ENCODE measurements at places on chromosomes 12 and 14.

DNA sequence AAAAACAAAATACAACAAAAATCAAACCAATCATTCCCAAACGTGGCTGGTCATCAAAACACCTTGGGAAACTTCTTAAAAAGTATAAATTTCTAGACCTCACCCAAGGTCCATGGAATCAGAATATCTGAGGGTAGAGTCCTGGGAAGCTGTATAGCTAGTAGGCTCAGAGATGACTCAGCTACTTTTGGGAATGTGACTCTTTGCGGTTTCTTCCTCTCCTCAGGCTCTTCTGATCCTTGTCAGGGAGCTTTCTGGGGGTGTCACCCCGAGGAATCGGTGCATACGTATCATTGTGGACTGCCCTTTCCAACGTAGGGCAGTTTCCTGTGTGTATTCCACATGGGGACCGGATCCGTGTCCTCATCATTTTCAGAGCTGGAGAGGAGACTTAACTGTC lies 14.8 kb downstream of the JDP2 start:
- no peak for DNase-seq

DNA sequence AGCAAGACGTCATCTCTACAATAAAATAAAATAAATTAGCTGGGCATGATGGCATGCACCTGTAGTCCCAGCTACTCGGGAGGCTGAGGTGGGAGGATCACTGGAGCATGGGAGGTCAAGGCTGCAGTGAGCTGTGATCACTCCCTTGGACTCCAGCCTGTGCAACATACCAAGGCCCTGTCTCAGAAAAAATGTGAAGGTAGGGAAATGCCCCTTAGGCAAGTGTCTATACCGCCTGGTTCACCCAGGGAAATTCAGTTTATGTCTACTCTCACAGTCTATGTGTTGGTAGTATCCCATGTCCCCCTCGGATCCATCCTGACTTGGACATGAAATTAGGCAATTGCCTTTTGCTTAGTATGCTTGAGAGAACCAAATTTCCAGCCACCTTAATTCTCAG lies 88.4 kb upstream of the TMEM132C start:
- DNase-seq = no peak

GRCh38 chr12:5905757-5906156 lies 39.3 kb downstream of the ANO2 start:
- no peak for DNase-seq

DNA sequence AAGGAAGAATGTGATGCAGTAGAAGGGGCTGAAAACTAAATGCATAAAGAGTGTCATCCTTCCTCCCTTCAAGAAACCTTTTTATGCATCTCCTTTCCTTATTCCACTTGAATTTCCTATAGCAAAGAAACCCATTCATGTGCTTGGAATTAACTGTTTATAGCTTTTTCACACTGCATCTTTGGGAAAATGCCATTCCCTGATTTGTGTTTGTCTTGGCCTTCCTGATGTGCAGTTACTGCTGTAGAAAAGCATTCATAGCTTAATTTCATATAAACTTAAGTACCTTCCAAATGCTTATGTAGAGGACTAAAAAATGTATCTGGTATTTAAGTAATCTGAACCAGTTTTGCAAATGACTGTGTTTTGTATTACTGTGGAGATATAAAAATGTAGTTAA lies 61.8 kb downstream of the SDR9C7 start:
- no peak for DNase-seq

GRCh38 chr14:64209444-64210131 lies 84.6 kb downstream of the ESR2 start:
- DNase-seq = peak; percentile 54

DNA sequence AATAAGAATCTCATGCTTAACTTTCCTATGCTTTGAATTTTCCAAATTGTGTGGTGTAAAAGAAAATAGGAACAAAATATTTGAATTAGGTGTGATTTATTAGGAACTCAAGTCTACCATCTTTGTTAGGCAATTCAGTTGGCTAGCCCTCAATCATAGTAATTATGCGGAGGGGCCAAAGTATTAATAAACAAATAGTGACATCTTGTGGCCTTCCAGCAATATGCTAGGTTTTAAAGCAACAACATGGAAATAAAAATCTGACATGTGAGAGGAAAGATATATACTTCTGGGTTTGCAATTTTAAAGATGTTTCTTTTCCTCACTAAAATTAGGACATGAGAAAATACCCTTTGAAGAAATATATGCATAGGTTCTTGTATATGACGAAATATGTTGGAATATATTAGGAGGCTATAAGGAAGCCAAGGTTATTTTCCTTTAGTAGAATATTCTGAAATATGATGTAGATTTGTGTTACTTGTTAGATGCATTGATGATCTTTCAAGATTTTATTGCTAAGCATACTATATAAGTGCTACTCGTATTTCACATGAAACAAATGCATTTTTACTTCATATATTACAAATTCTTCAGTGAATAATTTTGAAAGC lies 200.4 kb downstream of the PTPRO start:
- no peak for DNase-seq

DNA sequence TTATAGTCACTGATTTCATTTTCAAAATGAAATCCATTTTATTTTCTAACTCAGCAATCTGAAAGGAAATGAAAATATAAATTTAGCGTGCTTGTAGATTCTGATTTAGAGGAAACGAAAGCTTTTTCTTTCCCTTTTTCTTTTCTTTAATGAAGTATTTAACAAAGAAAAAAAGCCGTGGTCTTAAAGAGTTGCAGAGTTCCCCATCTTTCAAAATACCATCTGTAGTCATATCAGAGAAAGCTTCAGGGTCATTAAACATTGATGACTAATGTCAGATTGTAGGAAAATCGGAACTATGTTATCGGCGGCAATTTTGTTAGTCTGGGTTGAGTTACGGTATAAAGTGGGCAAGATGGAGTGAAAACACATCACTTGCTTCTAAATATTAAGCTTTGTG lies 32.3 kb downstream of the DRAM1 start:
- DNase-seq = no peak

- no peak for DNase-seq
Measured at GRCh38 chr12:50562520-50563433, 58.0 kb downstream of the DIP2B start.

DNA sequence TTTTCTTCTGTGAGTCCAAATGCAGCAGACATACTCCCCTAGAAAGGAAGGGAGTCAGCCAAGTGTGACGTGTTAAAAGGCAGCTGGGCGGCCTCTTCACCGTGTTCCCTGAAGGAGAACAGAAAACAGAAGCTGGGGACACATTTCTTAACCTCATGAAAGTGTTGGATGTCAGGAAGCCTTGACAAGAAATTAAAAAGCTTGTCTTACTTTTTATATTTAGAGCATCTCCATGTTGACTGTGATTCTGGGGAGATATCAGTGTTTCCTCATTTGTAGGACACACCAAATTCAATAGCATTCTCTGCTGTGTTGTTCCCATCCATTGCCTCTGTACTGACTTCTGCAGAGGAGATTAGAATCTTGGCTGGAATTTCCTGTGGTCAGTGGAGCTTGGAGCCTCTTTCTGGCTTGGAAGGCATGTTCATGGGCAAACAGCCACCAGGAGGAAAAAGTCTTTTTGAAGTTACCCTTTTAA lies 93.7 kb downstream of the RMST start:
- no peak for DNase-seq

GRCh38 chr12:116613256-116613655 lies 54.1 kb downstream of the MAP1LC3B2 start:
- no peak for DNase-seq

DNA sequence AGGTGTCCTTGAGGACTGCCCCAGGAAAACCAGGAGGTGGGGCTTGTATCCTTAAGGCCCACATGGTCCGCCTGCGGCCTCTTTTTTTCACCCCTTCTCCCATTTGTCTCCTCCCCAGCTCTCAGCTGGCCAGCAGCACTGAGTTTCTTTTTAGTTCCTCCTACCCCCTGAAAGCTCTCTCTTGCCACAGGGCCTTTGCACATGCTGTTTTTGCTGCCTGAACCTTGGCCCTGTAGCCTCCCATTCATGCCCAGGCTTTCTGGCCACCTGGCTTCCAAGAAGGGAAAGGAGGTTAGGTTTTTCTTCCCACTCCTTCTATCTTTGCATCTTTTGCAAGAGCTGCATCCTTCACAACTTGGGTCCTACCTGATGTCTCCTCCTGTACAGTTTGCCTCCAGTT lies 358.1 kb downstream of the VRK1 start:
- no peak for DNase-seq

- no peak for DNase-seq
Measured at GRCh38 chr14:29264865-29265264, 498.3 kb downstream of the FOXG1 start.

DNA sequence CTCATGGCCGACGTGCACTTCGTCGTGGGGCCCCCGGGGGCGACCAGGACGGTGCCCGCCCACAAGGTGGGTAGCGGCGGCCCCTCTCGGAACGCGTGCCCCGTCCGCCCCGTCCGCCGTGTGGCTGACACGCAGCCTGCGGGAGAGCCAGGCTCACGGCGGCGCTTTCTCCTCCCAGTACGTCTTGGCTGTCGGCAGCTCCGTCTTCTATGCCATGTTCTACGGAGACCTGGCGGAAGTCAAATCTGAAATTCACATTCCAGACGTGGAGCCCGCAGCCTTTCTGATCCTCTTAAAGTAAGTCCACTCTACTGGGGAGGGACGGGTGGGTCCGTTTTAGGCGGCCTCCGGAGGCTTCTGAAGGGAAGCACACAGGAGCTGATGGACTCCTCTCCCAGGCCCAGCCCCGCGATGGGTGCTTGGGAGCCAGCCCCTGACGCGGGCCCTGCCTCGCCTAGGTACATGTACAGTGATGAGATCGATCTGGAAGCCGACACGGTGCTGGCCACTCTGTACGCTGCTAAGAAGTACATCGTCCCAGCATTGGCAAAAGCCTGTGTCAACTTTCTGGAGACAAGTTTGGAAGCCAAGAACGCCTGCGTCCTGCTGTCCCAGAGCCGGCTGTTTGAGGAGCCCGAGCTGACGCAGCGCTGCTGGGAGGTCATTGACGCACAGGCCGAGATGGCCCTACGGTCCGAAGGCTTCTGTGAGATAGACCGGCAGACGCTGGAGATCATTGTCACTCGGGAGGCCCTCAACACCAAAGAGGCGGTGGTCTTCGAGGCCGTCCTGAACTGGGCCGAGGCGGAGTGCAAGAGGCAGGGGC lies 1.1 kb downstream of the BTBD6 start:
- peak; percentile 45 for DNase-seq

All from testis (tissue), 5 donors.